ENCODE measurements at places on chromosomes 1 and 21.

- no peak for DNase-seq
- H3K4me1 ChIP-seq, result peaks cover 8% of the 10 kb centered on the region
These were observed 29.8 kb upstream of the ZBTB21 start for GRCh38 chr21:42039911-42040351.

DNA sequence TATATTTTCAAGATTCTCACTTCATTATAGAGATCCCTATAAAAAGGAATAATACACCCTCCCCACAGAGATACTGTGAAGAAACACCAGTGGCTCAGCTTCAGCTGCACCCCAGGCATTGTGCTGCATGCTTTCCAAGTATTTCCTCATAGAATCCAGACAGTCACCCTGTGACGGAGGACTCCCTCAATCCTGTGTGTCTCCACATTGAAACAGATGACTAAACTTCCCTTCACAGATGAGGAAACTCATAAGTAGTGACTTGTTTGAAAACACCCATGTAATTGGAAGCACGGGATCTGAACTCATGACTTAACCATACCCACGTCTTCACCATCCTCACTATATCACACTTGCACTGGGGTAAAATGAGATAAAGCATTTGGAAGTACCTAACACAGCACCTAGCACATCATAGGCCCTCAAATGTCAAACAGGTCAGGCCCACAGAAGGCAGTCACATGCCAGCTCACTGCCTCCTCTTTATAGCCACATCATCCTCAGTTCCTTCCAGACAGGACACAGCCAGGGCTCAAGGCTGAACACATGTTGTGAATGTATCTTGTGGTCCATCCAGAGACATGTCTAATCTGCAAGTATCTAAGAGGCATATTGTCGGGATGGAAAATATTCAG lies 55.2 kb downstream of the GPR161 start:
- peaks cover 3% of the 10 kb centered on the region for H3K4me1 ChIP-seq
- H3K27ac ChIP-seq, result no peak overlapping the region
- no peak overlapping the region for H3K4me3 ChIP-seq
- no peak for DNase-seq
- peaks cover 19% of the 10 kb centered on the region for H3K36me3 ChIP-seq

GRCh38 chr1:188463919-188464318 lies 1635.2 kb downstream of the PLA2G4A start:
- DNase-seq, result no peak
- no peaks in the 10 kb centered on the region for H3K4me1 ChIP-seq
- H3K27ac ChIP-seq, result no peak overlapping the region
- H3K4me3 ChIP-seq, result no peak overlapping the region

DNA sequence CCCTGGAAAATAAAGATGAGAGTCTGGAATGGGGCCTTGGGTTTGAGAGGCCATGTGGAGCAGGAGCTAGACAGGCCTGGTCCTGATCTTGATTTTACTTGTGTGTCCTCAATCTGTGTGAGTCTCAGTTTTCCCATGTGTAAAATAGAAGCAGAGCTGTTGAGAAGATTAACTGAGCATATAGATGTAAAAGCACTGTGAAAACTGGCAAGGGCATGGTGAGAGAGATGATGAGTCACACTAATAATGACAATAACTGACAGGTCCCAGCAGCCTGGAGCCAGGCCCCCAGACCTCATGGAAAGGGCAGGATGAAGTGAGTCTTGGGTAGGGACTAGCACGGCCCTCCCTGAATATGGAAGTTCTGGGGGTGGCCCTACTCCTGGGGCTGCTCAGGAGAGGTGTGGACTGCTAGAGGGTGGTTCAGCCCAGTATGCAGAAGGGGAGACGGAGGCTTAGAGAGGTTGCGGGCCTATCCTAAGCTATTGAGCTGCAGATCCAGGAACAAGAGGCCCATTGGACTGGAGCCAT lies 2.8 kb upstream of the AHDC1 start:
- H3K27ac ChIP-seq, result peak overlapping the region; percentile 82
- H3K36me3 ChIP-seq, result no peaks in the 10 kb centered on the region
- H3K4me3 ChIP-seq, result no peak overlapping the region

DNA sequence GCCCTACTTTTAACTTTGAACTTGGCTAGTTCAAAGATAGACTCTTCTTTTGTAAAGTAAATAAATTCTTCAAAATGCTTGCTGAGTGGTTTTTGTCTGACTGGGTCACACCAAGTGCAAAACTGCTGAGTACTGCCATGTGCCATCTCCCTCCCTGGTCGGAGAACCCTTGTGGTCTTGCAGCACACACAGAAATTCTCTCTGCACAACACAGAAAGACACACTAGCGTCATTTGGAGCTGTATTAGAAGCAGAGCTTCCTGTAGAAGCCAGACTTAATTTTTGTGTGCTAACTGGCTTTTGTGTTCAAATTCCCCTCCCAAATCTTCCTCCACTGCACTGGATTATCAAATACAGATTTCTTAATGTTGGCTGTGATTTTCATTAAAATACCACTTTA lies 2.5 kb downstream of the PSMB4 start:
- no peaks in the 10 kb centered on the region for H3K27me3 ChIP-seq
- H3K36me3 ChIP-seq, result peaks cover 31% of the 10 kb centered on the region
- peaks cover 12% of the 10 kb centered on the region for H3K4me1 ChIP-seq
- no peak for DNase-seq
- H3K4me3 ChIP-seq, result peak overlapping the region; percentile 12

DNA sequence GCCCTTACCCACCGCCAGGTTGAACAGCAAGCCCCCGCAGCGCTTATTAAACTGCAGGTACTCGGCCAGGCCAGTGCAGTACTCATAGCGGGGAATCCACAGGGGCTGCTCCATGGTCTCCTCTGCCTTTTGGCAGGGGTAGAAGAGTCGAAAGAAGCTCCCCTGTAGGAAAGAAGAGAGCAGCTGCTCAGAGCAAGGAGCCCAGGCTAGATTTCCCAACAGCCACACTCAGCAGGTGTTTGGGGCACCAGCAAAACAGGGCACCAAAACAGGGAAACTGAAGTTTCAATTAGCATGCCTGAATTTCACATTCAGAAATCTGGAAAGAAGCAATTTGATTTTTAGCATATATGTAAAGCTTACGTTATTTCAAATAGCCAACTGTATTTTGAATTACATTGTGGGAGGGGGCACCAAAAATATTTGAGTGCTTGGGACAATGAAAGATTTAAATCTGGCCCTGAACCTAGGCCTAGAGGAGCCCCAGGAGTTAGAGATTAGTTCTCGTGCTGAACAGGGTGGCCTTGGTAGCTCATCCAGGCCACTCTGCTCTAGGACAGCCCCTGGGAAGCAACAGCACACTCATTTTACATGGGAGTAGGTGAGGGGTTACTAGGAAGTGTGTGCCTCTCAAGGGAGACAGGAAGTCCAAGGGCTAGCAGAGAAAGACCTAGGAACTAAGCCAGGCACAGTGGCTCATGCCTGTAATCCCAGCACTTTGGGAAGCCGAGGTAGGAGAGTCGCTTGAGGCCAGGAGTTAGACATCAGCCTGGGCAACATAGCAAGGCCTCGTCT lies 8.2 kb downstream of the PAFAH2 start:
- DNase-seq, result no peak
- H3K4me3 ChIP-seq, result no peak overlapping the region
- no peak overlapping the region for H3K27ac ChIP-seq
- H3K27me3 ChIP-seq, result no peaks in the 10 kb centered on the region
- H3K4me1 ChIP-seq, result peaks cover 7% of the 10 kb centered on the region

GRCh38 chr1:3537359-3537758 lies 73.9 kb downstream of the MEGF6 start:
- peaks cover 3% of the 10 kb centered on the region for H3K36me3 ChIP-seq
- no peaks in the 10 kb centered on the region for H3K27me3 ChIP-seq
- H3K4me1 ChIP-seq, result peaks cover 10% of the 10 kb centered on the region
- H3K4me3 ChIP-seq, result no peak overlapping the region

DNA sequence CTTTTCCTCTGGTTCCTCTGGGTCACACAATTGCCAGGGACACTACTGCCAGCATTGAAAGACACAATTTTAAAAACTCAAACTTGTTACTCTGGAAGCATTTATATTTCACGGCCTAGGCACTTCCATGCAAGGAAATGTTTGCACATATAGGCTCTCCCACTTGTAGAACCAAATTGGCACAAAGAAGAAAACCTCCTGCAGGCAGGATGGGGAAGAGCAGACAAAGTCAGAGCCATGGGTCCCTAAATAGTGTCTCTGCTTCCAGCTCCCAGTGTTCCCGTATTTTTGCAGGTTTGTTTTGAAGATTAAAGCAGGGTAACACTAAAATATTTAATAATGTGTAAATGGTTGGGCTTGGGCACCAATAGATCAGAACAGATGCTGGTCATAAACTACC lies 19.0 kb upstream of the ADGRL2 start:
- no peaks in the 10 kb centered on the region for H3K36me3 ChIP-seq
- peaks cover 2% of the 10 kb centered on the region for H3K4me1 ChIP-seq
- H3K27ac ChIP-seq, result no peak overlapping the region
- no peak for DNase-seq
- no peaks in the 10 kb centered on the region for H3K27me3 ChIP-seq

DNA sequence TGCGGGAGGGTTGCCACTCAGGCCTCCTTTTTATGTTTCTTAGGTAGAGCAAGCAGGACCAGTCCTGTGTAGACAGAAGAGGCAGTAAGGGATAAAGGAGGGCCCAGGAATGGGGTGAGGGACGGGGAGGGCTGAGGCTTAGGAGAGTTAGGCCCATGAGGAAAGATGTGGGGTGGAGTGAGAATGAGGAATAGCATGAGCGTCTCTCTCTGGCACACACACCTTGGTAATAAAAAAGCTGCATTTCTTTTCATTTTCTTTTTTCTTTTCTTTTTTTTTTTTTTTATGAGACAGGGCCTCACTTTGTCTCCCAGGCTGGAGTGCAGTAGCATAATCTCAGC lies 7.6 kb upstream of the HSPG2 start:
- peak overlapping the region; percentile 81 for H3K27ac ChIP-seq
- H3K27me3 ChIP-seq, result no peaks in the 10 kb centered on the region
- H3K4me3 ChIP-seq, result no peak overlapping the region
- peaks cover 20% of the 10 kb centered on the region for H3K4me1 ChIP-seq

DNA sequence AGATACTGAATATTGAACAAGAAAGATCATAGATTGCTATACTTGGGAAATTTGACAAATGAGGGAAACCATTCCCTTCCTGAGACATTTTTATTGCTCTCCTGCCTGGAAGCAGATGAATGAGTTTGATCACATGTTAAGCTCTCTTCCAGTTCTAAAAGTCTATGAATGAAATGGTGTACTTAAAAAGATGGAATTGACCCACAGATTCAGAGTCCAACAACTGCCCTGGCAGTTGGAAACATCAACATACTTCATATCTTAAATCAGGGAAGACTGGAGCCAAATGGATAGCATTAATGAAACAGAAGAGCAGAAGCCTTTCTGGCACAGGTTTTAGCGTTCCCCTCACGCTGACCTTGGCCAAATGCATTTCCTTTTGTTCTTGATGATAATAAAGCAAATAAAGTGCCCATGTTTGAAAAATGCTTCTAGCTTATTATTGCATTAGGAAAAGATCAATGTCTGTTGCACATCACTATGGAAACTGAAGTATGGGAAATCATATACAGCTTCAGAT lies 142.6 kb downstream of the ESRRG start:
- peak overlapping the region; percentile 66 for H3K27ac ChIP-seq
- no peaks in the 10 kb centered on the region for H3K27me3 ChIP-seq
- H3K36me3 ChIP-seq, result peaks cover 10% of the 10 kb centered on the region

- H3K4me1 ChIP-seq, result peaks cover 48% of the 10 kb centered on the region
- H3K36me3 ChIP-seq, result no peaks in the 10 kb centered on the region
- H3K27me3 ChIP-seq, result no peaks in the 10 kb centered on the region
- no peak for DNase-seq
These were observed 102.5 kb downstream of the LYPLAL1 start for GRCh38 chr1:219276049-219276738.

All from mesothelial cell of epicardium (in vitro differentiated cells).